RCC 7860 (cell line): ENCODE measurements at places on chromosomes 5 and 9.
A peak's percentile ranks its signal among the peaks of the same experiment; 100 is the strongest.

- DNase-seq = no peak
Observed at GRCh38 chr9:77158772-77159513, 18.4 kb upstream of the VPS13A start.

DNA sequence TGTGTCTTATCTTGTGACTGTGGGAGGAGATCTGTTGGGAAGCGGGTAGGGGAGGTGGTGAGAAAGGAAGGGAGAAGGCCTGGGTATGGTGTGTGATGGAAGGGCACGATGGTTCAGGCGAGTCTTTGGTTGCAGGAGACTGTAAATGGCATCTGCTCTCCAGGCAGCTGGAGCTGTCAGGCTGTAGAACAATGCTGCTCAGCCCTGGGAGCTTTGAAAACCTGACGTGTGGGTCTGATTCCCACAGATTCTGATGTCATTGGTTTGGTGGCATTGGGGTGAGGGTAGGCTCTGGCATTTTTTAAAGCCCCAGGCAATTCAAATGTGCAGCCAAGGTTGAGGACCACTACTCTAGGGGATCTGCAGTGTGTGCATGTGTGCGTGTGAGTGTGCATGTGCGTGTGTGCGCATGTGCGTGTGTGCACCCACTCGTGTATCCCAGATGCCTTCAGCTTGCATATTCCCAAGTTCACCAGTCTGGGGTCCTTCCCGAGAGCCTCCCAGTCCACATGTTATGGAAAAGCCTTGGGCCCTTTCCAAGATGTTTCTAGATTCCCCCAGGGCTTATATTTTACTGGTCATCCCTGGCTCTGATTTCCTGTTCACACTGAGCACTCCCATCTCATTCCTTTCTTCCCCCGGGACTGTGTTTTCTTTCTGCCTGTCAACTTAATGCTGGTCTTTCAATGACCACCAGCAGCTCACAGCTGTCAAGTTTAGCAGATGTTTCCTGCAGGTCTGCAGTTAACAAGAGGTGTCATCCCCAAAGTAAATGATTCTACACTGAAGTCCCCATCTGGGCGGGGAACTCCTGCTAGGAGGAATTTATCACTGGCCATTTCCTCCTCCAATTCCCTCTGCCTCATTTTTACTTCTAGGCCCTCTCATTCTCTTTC, 34.0 kb downstream of the BOD1 start:
- no peak for DNase-seq

DNA sequence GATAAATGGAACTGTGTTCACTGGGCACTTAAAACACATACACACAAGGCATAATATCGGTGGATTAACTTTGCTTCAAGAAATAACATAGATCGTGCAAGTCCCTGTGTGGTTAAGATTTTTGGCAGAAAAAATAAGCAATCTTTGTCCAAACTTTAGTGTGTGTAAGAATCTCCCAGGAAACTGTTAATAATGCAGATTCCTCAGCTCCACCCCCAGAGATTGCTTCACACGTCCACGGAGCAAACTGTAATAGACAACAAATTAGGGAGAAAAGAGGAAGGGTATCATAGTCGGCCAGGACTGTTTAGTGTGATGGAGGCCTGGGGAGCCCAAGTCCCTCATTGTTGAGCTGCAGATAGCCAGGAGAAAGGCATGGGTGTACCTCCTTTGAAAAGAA, 84.8 kb downstream of the PJA2 start:
- no peak for DNase-seq

DNA sequence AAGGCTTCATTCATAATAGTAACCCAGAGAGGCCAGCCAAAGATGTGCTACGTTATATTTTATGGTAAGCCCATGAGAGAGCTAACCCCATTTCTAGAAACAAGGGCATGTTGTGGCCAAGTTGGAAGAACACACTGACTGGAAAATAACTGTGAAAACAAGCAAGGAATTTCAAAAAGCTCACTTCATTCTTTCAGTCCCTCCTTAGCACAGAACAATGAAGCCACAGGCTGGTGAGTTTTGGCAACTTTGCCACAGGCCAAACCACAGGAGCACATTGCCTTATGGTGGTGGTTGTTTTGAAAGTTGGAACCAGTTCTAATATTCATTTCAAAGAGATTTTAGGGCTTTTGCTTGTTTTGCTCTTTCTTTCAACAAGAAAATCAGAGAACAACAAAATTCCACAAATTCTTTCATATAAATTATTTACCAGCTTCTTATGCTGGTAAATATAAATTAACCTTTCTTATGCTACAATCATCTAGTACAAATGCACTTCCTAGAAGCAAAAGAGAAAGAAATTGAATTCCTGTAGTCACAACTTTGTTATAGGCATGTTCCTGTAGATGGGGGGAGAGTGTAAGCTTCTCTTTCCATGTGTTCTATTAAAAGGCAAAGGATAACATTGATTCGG, 225.4 kb upstream of the RFX3 start:
- peak; percentile 68 for DNase-seq

- DNase-seq = no peak
Observed at GRCh38 chr5:144088206-144089064, 82.0 kb downstream of the YIPF5 start.

GRCh38 chr5:1358726-1359025, 13.8 kb upstream of the CLPTM1L start:
- no peak for DNase-seq

DNA sequence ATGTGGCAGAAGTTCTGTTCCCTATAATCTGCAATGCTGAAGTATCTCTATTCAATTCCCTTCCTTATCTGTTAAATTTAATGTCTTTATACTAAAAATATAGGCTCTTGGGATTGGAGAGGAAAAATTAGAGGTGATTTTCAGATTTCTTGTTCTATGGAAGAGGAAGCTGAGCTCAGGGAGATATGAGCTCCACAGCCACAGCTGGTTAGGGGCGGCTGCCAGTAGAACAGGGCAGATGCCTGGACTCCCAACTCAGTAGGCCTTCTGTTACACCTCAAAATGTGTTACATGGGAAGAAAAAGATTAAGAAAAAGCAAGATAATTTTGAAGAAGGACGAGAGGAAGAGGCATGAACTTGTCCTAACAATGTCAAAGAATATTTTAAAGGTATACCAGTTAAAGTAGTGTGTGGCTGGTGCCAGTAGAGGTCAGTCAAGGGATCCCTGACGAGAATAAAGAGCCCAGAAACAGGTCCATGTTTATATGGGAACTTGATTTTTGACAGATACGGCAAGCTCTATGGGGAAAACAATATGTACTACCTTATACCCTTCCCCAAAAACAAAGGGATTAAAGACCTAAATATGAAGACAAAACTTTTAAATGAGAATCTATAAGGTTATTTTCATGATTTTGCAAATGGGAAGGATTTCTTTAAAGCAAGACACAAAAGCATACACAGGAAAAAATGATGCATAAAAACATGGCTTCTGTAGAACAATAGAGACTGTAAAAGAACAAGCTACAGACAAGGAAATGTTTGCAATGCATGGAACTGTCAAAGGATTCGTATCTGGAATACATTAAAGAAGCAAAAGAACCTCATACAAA, 28.7 kb downstream of the DNAJC21 start:
- DNase-seq = peak; percentile 34

GRCh38 chr9:101966691-101967090, 228.2 kb upstream of the GRIN3A start:
- no peak for DNase-seq

DNA sequence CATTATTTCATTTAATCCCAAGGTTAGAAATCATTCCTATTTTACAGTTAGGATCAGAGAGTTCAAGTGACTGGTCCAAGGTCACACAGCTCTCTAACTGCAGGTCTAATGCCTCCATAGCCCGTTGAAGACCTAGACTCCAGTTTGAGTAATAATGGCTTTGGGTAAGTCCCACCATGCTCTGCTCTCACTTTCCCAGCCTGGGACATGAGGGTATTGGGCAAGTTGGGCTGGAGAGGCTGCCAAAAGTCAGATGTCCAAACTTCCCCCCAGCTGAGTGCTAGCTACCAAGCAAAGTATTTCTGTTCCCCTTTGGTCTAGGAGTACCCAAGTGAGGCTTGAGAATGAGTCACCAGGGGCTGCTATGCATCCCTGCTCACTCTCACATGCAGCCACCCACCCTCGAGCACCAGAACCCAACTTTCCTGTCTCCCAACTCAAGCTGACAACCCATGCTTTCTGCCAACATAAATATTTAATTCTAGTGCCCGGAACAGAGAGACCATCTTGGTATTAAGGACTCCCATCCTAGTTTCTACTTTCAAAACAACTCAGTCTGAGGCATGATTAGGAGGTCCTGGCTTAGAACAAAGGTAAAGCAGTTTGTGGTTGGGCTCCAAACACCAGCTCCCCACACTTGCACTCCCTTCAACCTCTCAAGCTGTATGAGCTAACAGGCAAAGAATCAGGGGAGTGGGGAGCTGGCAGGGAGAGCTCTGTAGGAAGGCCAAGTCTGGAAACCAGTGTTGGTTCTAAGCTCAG, 236.5 kb upstream of the TRIM32 start:
- DNase-seq = peak; percentile 53

- no peak for DNase-seq
Observed at GRCh38 chr9:77386187-77386586, 208.9 kb downstream of the VPS13A start.

GRCh38 chr5:157343842-157344790, 78.2 kb downstream of the CYFIP2 start:
- DNase-seq = no peak

DNA sequence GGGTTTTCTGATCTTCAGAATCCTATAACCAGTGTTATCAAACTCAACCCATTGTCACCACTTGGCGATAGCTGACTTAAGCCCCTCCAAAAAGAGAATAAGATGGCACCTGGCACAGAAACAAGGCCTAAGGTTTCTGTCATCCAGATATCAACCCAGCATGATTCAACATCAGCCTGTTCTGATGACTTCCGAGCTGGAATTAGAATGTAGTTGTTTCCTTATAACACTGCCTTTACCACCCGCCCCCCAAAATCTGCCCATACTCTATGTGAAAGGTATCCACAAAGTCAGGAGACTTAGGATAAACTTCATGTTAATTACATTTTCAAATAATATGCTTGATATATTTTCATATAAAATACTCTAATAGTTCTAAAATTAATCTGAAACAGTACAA, 5.2 kb downstream of the KLF9 start:
- no peak for DNase-seq

- DNase-seq = no peak
Observed at GRCh38 chr9:85994191-85994590, 53.2 kb downstream of the NAA35 start.

GRCh38 chr5:176714067-176714466, 66.8 kb downstream of the TSPAN17 start:
- no peak for DNase-seq

GRCh38 chr5:159990506-159990905, 18.4 kb upstream of the TTC1 start:
- DNase-seq = peak; percentile 25

- no peak for DNase-seq
Observed at GRCh38 chr5:72167804-72168203, 60.5 kb downstream of the MAP1B start.

DNA sequence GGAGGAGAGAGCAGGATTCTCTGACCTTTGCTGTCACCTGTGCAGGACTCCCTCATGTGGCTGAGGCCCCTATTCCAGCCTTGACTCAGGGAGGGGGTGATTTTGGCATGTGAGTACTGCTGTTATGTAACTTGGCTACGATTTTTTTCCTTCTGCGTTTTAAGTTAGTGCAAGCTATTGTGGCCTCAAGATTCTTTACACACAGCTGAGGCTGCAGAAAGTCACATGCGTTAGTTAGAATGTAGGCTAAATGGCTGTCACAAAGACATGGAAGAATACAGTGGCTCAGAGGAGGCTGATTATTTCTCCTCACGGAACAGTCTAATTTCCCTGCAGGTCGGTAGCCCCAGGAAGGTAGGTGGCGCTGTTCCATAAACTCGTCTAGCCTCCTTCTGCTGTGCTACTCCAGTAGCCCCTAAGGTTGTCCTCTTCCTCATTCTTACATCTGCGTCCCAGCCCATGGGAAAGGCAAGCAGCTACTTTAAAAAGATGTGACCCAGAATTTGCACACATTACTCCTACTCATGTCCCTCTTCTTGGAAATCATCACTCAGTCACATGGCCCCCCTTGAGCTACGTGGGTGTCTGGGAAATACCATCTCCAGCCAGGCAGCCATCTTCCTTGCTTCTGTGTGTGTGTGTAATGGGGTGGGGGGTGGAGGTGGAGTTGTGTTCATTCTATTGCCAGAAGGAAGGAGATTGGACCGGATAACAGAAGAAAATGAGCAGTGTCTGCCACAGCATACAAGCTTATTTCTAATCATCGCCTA, 486.6 kb downstream of the CCDC171 start:
- DNase-seq = no peak
